ENCODE measurements at places on chromosomes 2 and 18. TPM values are rescaled to one million over a fixed set of nuclear protein-coding genes. Genes with fewer than 3 reads are reported as not detected.

DNA sequence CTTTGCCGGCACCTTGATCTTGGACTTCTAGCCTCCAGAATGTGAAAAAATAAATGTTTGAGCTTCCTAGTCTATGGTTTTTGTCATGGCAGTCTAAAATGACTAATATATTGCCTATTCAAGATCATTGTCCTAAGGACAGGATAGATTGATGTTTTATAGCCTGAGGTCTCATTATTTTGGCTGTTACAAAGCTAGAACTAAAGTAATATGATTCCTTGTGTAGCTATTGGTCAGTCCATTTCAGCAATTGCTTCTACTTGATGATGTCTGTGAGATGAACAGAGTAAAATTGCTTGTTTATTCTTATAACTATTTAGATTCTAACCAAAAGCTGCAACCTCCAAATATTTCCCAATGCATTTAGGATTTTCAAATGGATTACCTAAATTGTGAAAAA, 145.0 kb downstream of the HRH4 start:
- DNase-seq: no peak

Gene SCN1A
- not detected for polyA plus RNA-seq

DNA sequence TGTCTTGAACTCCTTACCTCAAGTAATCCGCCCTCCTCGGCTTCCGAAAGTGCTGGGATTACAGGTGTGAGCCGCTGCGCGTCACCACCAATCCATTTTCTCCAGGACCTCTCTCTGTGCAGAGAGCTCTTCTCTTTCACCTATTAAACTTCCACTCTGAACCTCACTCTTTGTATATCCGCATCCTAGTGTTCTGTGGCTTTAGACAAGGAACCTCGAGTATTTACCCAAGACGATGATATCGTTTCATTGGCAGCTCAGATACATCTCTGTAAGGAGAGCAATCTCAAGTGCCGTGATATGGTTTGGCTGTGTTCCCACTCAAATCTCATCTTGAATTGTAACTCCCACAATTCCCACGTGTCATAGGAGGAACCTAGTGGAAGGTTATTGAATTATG, 15.1 kb upstream of the WDR33 start:
- no peak for DNase-seq

GRCh38 chr2:217946051-217946450, 56.7 kb downstream of the TNS1 start:
- no peak for DNase-seq
